ENCODE measurements at places on chromosomes 13 and 19. TPM values are rescaled to one million over a fixed set of nuclear protein-coding genes. Genes with fewer than 3 reads are reported as not detected.

The RXFP2 gene
- 9.2 TPM for polyA plus RNA-seq

The DLL3 gene
- polyA plus RNA-seq, result 0.78 TPM

The FGF9 gene
- polyA plus RNA-seq, result 5.7 TPM

- no peak for DNase-seq
Observed at GRCh38 chr13:74346960-74347359, 212.8 kb upstream of the KLF12 start.

GRCh38 chr19:19185853-19186740, 5.9 kb downstream of the BORCS8 start:
- DNase-seq, result no peak

GRCh38 chr13:105282406-105283285, 1252.8 kb downstream of the EFNB2 start:
- DNase-seq, result no peak
